ENCODE measurements at places on chromosomes 6 and 20.

- DNase-seq, result no peak
Measured at GRCh38 chr6:113287396-113287795, 569.7 kb upstream of the MARCKS start.

DNA sequence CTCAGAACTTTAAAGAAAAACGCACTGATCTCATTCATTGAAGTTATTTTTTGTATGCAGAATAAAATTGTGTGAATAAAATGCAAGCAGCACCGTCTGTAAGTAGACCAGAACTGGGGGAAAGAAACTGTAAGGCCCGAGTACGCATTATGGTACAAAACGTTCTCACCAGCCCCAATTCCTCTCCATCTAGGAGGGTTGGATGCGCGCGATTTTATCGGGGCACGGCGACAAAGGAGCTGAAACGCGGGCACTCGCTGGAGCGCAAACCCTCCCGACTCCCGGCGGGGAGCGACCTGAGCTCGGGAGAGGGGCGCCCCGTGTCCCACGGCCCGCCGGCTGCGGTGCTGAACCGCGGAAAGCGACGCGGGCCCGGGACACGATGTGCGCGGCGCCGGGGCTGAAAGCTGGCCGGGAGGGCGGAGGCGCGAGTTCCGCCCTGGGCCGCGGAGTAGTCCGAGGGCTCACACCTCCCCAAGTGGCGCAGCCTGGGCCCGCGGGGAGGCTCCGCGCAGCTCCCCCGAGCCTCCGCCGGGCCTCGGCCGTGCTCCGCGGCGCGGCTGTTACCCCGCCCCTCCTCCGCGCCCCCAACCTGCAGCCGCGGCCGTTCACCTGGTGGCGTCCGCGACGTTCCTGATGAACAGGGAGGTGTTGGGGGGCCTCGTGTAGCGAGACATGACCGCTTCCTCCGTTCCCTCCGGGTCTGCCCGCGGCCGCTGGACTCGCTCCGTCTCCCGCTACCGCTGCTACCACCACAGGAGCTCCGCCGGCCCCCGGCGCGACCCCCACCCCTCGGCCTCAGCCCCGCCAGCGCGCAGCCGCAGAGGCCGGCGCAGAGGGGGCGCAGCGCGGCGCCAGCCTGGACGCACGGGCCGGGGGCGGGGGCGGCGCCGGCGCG, at the start of gene SRSF12:
Gene SRSF12, minus strand, starts transcription at position 861 of the 898 bp plus-strand sequence. Its CDS starts 184 bp downstream, at position 677.
- DNase-seq, result peak; percentile 32

GRCh38 chr6:98769546-98769945, 64.8 kb upstream of the POU3F2 start:
- no peak for DNase-seq

DNA sequence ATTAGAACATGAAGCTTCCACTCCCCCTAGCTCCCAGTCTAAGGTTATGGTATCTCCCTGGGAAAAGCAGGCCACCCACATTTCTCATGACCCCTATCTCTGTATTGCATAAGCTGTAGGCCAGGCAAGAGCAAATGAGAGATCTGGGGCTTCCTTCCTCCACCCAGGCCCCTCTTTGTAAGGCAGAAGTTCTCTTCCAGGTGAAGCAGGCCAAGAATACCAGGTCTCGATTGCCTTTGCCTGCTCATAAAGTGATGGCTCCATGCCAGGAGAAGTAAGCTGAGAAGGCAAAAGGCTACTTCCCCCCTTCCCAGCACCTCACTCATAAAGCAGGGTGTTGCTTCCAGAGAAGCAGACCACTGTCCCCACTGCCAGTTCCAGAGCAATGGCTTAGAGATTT, 144.1 kb upstream of the KCNK16 start:
- no peak for DNase-seq

DNA sequence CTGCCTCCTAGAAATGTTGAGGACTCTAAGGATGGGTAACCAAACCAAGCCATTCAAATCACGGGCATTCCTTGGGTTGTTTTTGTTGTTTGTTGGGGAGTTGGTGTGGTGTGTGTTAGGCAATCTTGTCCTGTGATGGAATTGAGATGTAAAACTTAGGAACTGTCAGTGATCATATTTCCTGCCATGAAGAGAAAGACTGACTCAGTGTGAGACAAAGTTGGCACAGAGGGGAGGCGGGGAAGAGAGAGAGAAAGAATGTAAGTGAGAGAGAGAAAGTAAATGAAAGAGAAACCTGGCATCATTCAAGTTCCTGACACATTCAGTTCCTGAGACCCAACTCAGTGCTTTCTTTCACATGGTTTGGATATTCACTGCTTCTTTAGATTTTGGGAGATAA, 21.6 kb upstream of the FBXO30 start:
- no peak for DNase-seq

All from naive thymus-derived CD4-positive, alpha-beta T cell (primary cell).